ENCODE measurements at places on chromosomes 16 and 17.

DNA sequence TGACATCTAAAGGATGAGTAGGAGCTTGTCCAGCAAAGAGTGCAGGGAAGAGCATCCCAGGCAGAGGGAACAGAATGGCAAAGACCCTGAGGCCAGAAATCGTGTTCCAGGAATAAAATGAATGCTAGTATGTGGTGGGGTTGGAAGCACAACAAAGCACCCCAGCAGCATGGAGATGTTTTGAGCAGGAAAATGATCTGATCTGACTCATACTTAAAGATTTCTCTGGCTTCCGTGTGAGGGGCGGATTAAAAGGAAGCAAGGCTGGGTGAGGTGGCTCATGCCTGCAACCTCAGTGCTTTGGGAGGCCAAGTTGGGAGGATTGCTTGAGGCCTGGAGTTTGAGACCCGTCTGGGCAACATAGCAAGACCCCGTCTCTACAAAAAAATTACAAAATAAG lies 2.3 kb downstream of the SLC5A11 start:
- peak; percentile 32 for DNase-seq

DNA sequence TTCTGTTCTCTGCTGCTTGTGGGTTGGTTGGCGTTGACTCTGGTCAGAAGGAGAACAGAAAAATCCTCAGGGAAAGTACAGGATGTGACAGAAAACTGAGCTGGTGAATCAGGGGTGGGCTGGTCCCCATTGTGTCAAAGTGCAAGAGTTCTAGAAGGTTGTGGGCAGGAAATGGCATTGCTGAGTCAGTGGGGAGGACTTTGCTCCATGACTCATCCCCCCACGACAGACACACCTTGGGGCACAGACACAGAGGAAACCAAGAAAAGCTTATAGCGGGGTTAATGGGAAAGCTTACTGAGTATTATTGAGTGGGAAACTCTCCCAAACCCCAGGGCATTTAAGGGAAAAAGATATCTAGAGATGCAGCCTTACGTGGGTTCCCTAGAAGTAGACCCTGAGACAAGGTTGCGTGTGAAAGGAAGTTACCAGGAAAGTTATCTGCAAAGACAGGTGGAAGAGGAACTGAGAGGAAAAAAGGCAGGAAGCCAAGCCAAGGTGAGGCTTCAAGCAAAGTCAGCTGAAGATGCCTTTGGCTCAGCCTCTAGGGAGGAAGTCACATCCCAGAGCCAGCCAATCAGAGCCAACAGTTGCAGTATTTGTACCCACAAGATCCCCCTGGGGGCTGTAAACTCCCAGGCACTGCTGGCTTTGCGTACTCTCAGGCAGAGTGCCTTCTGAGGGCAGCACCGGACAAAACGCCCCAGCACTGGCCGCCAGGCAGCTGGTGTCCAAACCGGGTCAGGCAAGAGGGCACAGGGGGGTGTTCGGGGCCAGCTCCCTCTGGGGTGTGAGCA lies 86.4 kb downstream of the FOXL1 start:
- peak; percentile 96 for DNase-seq

DNA sequence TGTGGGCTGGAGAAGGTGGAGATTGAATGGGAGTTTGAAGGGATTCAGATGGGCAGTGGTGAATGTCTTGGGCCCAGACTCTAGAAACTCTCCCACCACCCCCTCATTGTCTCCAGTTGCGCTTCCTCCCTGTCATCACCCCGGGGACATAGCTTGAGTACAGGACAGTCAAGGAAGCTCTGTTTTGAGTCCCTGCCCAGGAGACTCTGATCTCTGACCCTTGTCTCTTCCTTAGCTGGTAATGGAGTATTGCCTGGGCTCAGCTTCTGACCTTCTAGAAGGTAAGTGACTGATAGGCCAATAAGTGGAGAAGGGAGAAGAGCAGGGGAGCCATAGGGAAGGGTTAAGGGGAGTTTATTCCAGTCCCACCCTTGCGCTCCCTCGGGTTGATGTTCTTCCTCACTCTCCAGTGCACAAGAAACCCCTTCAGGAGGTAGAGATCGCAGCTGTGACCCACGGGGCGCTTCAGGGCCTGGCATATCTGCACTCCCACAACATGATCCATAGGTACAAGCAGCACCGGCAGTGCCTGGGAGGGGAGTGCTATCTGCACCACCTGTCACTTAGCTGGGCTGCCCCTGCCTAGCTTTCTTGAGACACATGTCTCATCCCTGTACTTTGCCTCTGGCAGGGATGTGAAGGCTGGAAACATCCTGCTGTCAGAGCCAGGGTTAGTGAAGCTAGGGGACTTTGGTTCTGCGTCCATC lies 5.0 kb downstream of the TAOK2 start:
- no peak for DNase-seq

- DNase-seq, result no peak
Observed at GRCh38 chr17:77772899-77773358, 185.6 kb upstream of the TNRC6C start.

DNA sequence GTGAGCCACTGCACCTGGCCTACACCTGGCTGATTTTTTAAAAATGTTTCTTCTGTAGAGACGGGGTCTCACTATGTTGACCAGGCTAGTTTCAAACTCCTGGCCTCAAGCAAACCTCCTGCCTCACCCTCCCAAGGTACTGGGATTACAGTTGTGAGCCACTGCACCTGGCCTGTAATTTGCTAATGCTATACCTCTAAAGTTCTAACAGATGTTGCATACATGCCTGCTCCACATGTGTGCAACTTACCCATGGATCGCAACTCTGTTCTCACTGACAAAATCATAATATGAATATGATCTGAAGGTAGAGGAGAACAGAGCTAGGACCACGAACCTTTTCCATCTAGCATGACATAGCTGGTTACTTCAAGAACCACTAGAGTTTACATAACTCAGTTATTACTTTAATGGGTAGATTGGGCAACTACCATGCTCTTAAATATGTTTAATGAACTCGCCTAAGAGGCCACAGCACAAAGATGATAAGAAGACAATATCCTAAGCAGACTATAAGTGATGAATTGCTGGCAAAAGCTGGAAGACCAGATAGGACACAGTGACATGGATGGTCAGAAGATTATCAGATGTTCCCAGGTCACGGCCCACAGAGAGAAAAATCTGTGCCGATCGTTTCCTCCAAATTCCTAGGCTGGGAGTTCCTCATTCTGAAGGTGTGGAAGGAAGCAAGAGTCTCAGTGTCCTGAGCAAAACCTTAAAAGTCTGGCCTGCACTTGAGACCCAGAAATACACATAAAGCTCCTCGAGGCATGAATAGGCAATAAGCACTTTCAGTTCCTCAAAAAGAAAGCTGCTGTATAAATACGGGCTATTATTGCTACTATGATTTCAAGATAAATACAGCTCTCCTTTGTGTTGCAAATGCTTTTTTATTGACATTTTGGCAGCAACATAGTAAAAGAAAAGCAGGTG lies 53.6 kb upstream of the ICAM2 start:
- no peak for DNase-seq

GRCh38 chr17:44209786-44210341 lies 9.6 kb downstream of the UBTF start:
- DNase-seq, result no peak

DNA sequence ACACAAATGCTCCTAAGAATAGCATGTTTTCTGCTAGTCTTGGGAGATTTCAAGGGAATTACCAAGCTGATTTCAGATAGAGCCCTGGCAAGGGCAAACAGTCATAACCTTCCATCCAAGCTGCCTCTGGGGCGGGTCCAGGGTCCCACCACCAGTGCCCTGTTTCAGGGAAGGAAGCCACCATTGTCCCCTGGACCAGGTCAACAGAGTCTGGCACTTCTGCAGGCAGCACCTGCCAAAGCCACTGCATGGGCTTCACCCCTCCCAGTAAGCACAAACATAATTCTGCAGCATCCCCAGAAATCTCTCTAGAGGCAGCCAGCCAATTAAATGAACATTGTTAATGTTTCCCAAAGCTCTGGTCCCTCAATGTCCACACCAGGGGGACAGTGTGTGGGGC lies 143.0 kb downstream of the SALL1 start:
- no peak for DNase-seq

GRCh38 chr17:33127706-33128105 lies 136.1 kb downstream of the SPACA3 start:
- no peak for DNase-seq

- no peak for DNase-seq
Observed at GRCh38 chr17:15411384-15412198, 55.8 kb downstream of the CDRT4 start.

- DNase-seq, result no peak
Observed at GRCh38 chr17:33966410-33967059, 288.6 kb upstream of the CCL2 start.

DNA sequence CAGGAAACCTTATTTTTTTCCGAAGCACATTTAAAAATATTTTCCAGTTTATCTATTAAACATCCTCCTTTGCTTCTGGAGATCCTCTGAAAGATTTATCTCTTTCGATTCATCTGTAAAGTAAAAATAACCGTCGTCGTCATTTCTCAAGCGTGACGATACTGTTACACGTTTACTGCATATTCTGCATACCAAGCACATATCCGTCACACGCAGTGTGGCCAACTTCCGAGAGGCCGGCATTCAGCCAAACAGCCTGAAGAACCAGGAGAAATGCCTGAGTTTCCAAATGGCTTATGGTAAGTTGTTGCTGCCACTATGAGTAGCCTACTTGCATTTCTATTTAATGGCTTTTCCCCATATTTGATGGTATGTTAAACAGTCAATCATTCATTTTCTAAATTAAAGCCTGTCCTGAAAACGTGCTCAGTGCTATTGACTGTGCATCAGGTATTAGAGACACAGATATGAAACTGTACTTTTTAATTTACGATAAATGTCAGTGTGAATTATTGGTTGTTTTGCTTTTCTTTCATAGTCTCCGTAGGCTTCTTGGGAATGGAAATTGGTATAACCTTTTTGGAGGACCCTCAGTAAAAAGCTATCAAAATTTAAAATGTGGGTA lies 275.7 kb downstream of the WWOX start:
- DNase-seq, result no peak

DNA sequence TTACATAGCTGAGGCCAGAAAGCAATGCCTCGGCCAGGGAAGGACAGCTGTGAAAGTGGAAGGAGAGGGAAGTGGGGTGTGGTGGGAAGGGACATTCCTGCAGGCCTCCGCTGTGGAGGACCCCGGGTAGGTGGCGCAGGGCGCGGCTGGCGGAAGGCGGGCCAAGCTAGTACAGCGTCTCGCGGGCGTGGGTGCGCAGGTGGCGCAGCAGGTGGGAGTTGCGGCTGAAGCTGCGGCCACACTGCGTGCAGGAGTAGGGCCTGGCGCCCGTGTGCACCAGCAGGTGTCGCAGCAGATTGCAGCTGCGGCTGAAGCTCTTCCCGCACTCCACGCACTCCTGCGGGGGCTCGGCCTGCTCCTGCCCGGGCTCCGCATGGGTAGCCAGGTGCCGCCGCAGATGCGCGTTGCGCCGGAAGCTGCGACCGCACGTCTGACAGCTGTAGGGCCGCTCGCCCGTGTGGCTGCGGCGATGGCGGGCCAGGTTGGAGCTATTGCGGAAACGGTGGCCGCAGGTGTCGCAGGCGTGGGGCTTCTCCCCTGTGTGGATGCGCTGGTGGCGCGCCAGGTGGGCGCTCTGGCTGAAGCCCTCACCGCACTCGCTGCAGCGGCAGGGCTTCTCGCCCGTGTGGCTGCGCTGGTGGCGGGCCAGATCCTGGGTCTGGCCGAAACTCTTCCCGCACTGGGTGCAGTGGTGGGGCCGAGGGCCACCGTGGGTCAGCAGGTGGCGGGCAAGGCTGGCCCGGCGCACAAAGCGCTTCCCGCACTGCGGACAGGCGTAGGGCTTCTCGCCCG lies 10.0 kb downstream of the ZSCAN10 start:
- no peak for DNase-seq

- no peak for DNase-seq
Observed at GRCh38 chr17:79809530-79810129, 12.8 kb upstream of the CBX8 start.

GRCh38 chr16:1037394-1038257 lies 34.9 kb upstream of the SSTR5 start:
- DNase-seq, result no peak

DNA sequence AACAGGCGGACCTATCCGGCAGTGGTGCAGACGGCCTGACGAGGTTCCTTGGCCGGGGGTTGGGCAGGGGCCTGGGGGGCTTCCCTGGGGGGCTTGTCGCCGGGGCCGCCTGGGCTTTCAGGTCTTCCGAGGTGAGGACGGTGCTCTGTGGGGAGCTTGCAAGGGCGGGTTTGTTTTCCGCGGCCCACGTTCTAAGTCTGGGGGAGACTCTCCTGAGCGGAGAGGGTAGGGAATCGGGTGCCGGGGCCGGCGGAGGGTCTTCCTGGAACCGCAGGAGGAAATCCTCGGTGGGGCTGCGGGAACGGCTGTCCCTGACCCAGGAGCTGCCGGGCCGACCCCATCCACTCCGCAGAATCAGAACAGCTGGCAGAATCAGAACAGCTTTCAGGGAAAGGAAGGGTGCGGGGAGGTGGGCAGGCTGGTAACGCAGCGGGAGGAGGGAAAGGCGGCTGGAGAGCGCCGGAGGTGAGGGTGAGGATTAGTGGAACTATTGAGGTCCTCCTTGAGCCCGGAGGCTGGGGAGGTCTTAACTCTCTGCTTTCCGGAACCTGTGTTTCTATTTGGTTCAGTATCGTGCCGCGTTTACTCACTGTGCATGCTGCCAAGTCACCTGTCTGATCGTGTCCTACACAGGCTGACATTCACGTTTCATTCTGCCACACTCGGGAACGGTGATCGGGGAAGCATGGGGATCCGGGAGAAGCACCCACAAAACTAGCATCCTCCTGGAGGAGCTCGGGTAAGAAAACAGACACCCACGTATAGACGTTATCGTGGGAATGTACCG lies 28.9 kb downstream of the CPSF4L start:
- peak; percentile 42 for DNase-seq

- DNase-seq, result no peak
Observed at GRCh38 chr16:71973001-71973400, 27.2 kb downstream of the PKD1L3 start.

- DNase-seq, result peak; percentile 19
Observed at GRCh38 chr16:12535535-12536411, 267.9 kb downstream of the CPPED1 start.

DNA sequence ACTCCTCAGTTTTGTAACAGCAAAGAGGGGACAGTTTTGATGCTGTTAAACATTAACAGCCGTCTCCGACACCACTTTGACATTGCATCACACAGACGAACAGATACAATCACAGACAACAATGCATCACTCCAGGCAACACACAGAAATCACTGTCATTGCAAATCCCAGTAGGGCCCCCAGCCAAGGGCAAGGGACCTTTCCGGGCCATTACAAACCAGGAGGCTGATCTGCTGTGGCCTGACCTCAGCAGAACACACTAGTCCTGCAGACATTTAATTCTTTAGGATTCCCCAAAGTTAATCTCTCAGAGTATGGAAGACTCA lies 136.2 kb upstream of the RCVRN start:
- DNase-seq, result no peak

All from ACHN (cell line).